ENCODE measurements at places on chromosomes 7 and 10.

GRCh38 chr7:3434611-3435010 lies 133.6 kb downstream of the SDK1 start:
- no peak for DNase-seq

- no peak for DNase-seq
Observed at GRCh38 chr7:102953406-102953805, 40.6 kb downstream of the LRRC17 start.

DNA sequence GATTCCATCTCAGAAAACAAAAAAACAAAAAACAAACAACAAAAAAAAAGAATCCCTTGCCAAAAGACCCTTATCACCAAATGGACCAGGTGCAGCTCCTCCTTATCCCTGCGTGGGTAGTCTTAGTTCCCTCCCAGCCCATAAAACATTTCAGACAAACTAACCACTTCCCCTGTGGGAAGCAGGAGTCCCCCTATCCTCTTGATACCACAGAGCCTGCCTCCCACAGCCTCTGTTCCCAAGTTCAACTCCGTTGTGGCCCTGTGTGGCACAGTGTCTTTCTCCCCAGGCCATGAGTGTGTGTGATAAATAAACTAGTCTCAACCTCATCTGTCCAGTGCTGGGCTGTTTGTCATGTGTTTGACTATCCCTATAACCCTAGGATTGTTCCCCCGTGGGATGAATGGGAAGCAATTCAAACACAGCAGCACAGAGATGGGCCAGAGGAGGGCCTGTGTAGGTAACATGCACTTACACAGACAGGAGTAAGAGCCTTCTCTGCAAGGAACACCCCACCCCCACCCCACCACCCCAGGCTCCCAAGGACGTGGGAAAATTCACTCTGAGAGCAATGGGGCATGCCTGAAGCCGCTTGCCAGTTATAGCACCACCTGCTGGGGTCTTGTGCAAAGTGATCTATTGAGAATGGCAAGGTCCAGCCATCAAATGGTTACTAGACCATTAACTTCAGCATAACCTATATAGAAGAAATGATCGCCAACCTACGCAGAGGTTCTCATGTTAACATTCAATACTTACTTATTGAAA lies 147.1 kb upstream of the GHITM start:
- no peak for DNase-seq

- no peak for DNase-seq
Observed at GRCh38 chr10:17250736-17251135, 22.7 kb downstream of the VIM start.

DNA sequence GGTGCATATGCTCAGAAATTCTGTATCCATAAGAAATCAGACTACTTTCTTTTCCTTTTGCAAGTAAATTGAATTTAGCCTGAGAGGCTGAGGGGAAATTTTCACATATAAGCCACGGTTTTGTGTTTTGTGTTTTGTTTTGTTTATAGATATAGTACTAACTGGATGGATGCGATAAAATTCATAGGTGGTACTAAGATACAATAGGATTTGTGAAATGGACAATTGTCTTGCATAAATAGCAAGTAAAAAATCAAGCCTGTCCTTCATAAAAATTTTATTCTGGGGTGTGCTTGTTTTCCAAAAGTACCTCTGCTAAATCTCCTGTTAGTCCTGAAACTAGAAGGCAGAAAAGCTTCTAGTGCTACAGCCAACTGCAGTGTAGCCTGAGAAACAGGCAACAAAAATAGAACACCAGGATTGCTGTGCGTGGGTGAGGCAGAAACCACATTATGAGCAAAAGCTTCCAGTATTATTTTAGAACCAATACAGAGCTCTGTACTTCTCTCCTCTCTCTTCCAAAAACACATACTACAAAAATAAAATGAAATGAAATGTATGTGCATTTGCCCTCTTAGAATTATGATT lies 634 bp upstream of the HDAC9 start:
- DNase-seq = no peak

GRCh38 chr7:46781901-46782439 lies 799.9 kb downstream of the TNS3 start:
- no peak for DNase-seq

GRCh38 chr10:111319866-111320265 lies 243.0 kb downstream of the ADRA2A start:
- DNase-seq = no peak

- no peak for DNase-seq
Observed at GRCh38 chr10:29798921-29799690, 164.3 kb upstream of the SVIL start.

- DNase-seq = no peak
Observed at GRCh38 chr10:71260622-71261325, 48.4 kb downstream of the UNC5B start.

DNA sequence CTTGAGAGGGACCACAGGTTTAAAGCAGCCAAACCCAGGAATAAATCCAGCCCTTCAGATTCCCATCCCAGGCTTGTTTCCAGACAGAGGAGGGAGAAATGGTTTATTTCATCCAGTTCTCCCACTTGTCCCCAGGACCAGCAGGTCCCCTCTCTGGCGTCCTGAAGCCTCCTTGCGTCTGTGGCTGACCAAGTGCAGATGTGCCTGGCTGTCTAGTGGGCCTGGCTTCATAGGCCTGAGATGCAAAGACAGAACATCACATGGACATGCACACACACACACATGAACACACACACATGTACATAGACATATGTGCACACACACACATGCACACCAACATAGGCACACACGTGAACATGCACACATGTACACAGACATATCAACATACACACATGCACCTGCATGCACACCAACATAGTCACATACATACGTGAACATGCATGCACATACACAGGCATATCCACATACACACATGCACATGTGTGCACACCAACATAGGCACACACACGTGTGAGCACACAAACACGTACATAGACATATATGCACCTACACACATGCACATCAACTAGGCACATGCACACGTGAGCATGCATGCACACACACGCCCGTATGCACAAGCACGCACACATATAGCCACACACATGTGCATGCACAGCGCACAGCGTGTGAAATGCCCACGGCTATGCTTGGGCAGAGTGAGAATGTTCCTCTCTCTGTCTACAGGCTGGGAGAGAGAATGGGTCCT lies 10.7 kb downstream of the FOXL3 start:
- no peak for DNase-seq

GRCh38 chr7:30543813-30544525 lies 39.3 kb upstream of the GGCT start:
- no peak for DNase-seq

GRCh38 chr10:38102880-38103279 lies 8.7 kb downstream of the ZNF37A start:
- DNase-seq = no peak

DNA sequence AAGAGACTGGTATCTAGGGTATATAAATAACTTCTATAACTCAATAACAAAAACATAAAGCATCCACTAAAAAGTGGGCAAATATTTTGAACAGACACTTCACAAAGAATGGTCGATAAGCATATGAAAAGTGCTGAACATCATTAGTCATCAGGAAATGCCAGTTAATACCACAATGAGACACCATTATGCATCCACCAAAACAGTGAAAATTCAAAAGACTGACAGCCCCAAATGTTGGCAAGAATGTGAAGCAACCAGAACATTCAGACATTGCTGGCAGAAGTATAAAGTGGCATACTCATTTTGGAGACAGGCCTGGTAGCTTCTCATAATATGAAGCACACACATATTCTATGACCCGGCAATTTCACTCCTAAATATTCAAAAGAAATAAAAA lies 26.5 kb upstream of the GSAP start:
- no peak for DNase-seq

GRCh38 chr10:91974960-91975359 lies 51.4 kb downstream of the BTAF1 start:
- DNase-seq = no peak

- DNase-seq = no peak
Observed at GRCh38 chr7:129468087-129468486, 33.9 kb downstream of the STRIP2 start.
